ENCODE measurements at places on chromosomes 4 and X. TPM values are rescaled to one million over a fixed set of nuclear protein-coding genes. Genes with fewer than 3 reads are reported as not detected.
A peak's percentile ranks its signal among the peaks of the same experiment; 100 is the strongest.

USP17L18 gene
- not detected for total RNA-seq

DNA sequence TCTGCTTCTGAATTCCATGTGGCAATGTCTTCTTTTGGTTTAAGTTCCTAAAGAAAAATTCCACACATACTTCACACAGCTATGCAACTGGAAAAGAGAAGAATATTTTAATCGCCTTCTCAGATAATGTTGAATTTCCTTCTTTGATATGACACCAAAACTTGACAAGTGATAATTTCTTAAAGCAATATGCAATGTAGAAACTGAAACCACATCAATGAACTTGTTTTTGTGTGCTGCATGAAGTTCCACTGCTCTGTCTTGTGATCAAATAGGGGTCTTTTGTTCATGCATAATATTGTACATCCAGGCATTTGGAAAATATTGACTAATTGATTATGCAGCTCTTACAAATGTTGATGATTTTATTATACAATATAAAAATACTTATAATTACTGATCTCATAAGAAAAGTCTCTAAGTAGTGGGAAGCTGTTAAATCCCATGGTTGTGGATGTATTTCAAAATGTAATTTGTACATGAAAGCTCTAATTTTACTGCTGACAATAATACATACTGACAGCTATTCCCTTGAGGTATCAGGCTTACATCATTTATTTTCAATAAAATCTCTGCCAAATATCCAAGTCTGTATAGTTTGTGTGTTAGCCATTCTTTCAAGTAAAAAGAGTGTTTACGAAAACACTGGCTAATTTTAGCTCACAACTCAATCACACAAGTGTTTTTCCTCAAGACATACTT, 56.5 kb downstream of the AGA start:
- DNase-seq: no peak

- no peak for DNase-seq
Measured at GRCh38 chr4:19455850-19456602, 795.7 kb upstream of the SLIT2 start.

DNA sequence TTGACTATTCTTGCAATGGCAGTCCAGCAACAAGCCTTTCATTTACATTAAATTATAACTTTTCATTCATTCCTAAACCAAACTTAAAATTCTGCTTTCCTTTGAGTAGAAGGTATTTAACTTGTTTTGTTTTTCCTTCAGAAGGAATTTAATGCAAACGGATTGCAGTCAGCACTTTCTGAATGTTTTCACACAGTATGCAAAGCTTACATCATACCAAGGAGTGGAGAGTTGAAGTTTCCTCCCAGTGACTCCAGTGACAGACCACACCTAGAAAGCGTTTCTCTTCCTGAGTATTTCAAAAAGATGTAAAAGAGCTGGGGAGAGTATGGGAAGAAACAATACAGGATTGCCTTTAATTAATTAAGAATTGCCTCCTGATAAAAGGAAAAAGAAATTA, 8.1 kb downstream of the EPGN start:
- DNase-seq: no peak

GRCh38 chrX:10570601-10571000, 49.8 kb downstream of the MID1 start:
- no peak for DNase-seq

GRCh38 chr4:14084598-14084997, 457.1 kb upstream of the BOD1L1 start:
- DNase-seq: no peak

GRCh38 chr4:120071192-120071795, 4.6 kb upstream of the MAD2L1 start:
- peak; percentile 13 for DNase-seq

- DNase-seq: no peak
Measured at GRCh38 chr4:89823416-89823815, 13.5 kb downstream of the SNCA start.

- no peak for DNase-seq
Measured at GRCh38 chrX:129693354-129693753, 38.6 kb upstream of the APLN start.

DNA sequence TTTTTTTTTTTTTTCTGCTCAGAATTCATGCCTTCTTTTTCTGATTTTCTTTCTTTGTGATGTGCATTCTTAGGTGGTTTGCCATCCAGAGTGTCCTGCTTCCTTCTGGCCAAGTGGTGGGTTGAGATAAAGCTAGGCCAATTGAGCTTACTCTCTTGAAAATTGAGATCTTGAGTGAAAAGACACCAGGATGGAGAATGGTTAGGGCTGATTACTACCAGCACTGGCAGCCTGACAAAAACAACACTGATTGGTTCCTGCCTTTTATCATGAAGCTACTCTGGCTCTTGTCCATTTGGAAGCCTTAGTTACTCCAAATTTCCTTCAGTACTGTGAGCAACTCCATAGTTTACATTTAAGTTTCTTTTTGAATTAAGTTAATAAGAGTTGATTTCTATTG, 404.0 kb downstream of the PPARGC1A start:
- no peak for DNase-seq

DNA sequence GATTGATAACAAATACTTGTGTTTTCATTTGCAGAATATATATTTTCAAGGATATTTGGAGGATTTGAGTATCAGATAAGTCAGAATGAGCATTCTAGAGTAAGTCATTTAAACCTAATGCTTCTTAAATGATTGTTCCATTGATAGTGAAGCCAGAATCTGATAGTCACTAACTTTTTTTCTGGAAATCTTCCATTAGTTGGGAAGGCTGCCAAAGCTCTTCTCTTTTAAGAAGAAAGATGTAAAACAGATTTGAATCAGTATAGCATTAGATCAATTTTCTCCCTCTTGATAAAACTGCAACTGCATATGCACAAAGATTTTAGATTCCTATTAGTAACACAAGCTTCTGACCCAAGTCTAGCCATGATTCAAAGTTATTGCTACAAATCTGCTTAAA, 256.7 kb downstream of the SPOCK3 start:
- no peak for DNase-seq

DNA sequence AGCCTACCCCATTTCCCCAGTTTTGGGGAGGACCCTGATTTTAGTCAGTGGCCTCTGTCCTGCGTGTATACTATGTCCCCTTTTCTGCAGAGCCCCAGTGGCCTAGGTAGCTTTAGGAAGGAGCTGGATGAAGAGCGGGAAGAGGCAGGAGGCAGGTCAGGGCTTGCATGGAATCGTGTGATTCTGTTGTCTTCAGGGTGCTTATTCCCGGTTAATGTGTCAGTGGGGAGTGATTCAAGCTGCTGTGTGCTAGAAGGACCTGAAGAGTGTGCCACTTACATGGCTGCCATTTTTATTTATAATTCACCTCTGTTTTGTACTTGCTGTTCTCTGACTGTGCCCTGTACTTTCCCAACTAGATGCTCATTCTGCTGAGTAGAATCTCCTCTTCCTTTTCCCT, 127.3 kb upstream of the AMOT start:
- no peak for DNase-seq

DUSP21 gene
- not detected for total RNA-seq

- DNase-seq: no peak
Measured at GRCh38 chrX:48972220-48973164, 848 bp upstream of the KCND1 start.

SPANXN4 gene
- not detected for total RNA-seq

COL25A1 gene
- total RNA-seq: 0.37 TPM

REPS2 gene
- 8.0 TPM for total RNA-seq

- DNase-seq: no peak
Measured at GRCh38 chrX:51955200-51955599, 61.8 kb downstream of the MAGED1 start.

DNA sequence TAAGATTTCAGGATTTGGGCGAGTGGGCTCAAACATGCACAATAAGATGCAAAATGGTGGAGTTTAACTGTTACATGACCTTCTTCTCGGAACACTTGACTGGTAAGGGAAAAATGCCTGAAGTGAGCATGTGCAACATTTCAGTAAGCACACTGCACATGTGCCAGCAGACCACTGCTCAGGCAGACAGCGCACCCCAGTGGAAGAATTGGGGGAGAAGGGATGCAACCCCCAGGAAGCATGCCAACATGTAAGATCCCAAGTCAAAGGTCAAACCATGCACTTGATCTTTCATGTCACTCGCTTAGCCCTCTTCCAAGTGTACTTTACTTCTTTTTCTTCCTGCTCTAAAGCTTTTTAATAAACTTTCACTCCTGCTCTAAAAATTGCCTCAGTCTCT, 256.3 kb downstream of the CENPC start:
- DNase-seq: no peak

DNA sequence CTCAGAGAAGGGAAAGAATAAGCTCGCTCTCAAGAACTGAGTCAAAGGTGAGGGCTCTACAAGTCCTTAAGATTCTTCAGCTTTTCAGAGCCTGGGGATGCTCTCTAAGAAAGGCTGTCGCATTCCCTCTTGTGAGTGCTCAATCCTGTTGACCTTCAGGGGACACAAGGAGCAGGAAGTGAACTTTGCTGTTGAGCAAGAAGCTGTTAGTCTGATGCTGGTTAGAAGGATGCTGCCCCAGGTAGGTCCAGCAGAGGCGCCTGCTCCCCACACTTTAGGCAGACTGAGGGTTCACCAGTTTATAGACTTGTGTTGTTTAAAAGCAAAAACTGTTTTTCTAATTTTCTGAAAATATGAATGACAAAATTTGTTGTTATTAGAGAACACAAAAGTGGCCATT, 125.4 kb upstream of the SPOCK3 start:
- no peak for DNase-seq

GRCh38 chr4:145453163-145453520, 28.5 kb upstream of the SMAD1 start:
- DNase-seq: no peak

GRCh38 chr4:105558277-105558676, 5.9 kb downstream of the ARHGEF38 start:
- no peak for DNase-seq

DNA sequence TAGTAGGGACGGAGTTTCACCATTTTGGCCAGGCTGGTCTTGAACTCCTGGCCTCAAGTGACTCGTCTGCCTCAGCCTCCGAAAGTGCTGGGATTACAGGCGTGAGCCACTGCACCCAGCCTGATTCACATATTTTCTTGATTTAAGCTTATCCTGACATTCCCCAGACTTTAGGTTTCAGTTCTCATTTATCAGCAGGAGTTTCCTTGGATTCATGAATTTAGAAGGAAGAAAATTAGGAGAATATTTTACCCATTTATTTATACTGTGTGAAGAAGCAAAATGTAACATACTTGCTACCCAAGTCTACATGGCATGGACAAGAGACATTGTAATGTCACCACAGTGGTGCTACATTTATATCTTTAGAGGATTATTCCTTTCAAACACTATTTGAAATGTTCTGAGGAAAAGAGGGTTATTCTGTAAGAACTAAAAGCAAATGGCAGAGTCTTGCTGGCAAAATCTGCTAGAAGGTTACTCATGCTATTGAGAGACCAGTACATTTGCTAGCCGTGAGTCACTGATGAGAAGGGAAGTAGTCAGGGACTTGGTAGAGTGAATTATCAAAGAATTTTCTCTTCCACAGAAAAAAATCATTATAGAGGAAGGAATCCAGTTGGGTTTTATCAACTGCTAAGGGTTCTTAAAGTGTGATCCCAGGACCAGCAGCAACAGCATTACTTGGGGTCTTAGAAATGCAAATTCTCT, 26.1 kb upstream of the CFAP299 start:
- no peak for DNase-seq

- no peak for DNase-seq
Measured at GRCh38 chr4:69830560-69831269, 29.2 kb downstream of the SULT1E1 start.

- no peak for DNase-seq
Measured at GRCh38 chr4:11626066-11626465, 197.4 kb upstream of the HS3ST1 start.

DNA sequence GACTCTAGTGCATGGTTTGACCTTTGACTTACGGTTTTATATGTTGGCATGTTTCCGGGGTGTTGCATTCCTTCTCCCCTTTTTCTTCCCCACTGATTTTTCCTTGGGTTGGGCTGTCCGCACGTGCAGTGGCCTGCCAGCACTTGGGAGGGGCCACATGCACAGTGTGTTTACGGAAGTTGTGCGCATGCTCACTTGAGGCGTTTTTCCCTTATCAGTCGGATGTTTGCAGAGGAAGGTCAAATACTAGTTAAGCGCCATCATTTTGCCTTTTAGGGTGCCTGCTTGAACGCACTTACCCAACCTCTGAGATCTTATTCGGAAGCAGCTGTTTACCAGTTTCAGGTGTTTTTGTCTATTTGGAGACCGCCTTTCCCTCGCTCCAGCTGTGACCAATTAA, 653.9 kb upstream of the AADAT start:
- DNase-seq: no peak

GRCh38 chrX:153778684-153779101, 2.1 kb upstream of the SRPK3 start:
- DNase-seq: no peak

GRCh38 chr4:97910005-97910404, 233.3 kb downstream of the STPG2 start:
- DNase-seq: no peak

- DNase-seq: no peak
Measured at GRCh38 chrX:14095702-14096101, 66.0 kb upstream of the GEMIN8 start.

DNA sequence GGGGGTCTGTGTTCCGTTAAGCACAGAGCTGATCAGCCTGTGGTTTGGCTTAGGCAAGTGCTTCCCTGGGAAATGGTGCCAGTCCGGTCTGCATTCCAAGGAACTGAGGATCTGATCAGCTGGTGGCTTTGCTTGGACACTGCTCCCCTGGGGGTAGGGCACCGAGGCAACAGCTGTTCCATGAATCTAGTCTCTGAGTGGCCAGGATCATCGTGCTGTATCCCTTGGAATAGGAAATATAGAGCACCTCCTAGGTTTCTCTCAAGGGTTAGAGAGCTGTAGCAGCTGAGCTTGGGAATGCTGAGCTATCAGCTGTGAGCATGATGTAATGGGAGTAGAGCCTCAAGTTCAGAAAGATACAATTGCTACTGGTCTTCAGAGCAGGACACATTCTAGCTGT, 863.9 kb downstream of the RAPGEF2 start:
- no peak for DNase-seq

GRCh38 chr4:16757080-16757521, 141.3 kb downstream of the LDB2 start:
- DNase-seq: no peak

DNA sequence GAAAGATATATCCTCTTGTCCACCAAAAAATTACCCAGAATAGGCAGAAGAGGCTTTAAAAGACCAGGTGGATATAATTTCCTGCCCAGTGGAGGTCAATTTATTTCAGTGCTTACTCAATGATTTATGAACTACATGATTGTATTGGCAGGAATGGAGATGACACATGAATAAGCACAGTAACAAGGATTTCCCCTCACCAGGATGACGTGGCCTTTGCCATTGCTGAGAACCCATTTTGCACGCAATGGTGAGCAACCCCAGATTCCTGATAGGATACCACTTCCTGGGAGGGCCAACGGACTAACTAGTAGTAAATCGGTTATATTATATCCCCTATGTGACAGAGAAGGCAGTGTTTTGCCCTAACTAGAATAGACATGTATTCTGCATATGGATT, 11.6 kb upstream of the TTC29 start:
- DNase-seq: no peak

- DNase-seq: no peak
Measured at GRCh38 chr4:86938771-86939520, 4.1 kb downstream of the AFF1 start.

TMEM154 gene
- total RNA-seq: 3.3 TPM
